Femur (tissue), 1 donor: ENCODE measurements at places on chromosomes 7 and 10.

GRCh38 chr10:119818889-119819270, 53.8 kb downstream of the MCMBP start:
- DNase-seq = peak; percentile 41

DNA sequence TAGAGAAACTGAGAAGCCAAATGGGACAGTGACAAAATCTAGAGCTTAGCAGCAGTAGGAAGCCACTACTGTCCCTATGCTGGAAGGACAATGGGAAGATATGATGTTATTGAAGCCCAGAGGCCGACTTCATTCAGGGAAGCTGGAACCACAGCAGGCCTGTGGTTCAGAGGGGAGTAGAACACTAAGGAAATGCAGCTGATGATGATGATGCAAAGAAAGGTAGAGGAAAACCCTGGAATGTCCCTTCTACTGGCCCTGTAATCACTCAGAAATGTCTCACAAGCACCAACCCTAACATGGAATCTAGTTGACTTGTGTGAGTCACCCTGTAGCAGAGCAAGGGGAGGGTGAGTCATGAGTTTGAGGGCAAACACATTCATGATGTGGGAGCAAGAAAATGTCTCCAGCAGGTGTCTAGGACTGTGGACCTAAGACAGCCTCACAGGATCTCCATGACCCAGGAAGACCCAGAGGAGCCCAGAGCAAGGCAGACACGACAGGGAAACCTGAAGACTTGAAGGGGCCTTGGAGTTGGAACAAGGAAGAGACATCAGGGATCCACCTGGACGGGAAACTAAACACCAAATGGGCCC, 37.0 kb upstream of the LRRC17 start:
- DNase-seq = no peak

DNA sequence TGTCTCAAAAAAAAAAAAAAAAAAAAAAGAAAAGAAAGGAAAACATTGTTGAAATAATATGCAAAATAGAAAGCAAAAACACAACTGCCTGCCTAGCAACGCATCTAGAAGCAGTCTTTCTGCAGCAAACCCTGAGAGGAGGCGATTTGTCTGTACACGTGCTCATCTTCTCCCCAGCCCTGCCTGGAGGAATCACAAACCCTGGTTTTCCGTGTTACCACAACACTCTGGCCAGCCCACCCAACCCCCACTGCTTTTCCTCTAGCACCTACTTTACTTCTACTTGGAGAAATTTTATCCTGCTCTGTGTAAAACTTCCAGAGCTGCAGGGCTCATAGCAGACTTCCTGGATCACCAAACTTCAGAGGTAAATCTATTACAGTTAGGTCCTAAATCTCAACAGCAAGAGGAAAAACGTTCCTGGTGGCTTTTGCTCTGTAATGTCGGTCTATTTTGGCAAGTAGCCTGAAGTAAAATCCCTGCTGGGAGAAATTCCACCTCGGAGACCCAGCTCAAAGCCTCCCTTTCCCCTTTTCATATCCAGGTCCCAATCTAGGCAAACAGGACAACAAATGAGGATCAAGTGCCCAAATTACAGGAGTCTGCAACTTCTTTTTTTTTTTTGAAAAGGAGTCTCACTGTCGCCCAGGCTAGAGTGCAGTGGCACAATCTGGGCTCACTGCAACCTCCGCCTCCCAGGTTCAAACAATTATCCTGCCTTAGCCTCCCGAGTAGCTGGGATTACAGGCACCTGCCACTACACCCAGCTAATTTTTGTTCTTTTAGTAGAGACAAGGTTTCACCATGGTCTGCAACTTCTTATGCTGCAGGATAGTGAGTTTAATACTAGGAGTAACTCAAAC, 91.6 kb downstream of the DNMBP start:
- peak; percentile 75 for DNase-seq

GRCh38 chr10:35316218-35316967, 19.9 kb upstream of the CCNY start:
- DNase-seq = no peak

DNA sequence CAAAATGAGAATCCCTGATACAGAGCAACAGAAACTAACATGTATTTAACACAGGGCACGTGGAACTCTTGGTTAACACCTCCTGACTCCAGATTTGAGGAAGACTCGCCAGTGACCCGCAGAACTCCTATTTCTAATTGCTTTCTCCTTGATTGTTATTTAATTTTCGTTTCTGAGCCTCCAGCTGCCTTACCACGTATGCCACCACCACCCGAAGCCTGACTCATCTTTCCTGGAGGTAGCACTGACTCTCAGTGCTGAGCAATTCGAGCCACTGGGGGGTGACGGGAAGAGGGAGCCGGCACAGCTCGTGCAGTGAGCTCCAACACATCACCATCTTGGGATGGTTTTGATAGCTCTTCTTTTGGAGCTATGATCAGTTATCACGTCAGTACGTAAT, 273.9 kb upstream of the MGMT start:
- peak; percentile 32 for DNase-seq

DNA sequence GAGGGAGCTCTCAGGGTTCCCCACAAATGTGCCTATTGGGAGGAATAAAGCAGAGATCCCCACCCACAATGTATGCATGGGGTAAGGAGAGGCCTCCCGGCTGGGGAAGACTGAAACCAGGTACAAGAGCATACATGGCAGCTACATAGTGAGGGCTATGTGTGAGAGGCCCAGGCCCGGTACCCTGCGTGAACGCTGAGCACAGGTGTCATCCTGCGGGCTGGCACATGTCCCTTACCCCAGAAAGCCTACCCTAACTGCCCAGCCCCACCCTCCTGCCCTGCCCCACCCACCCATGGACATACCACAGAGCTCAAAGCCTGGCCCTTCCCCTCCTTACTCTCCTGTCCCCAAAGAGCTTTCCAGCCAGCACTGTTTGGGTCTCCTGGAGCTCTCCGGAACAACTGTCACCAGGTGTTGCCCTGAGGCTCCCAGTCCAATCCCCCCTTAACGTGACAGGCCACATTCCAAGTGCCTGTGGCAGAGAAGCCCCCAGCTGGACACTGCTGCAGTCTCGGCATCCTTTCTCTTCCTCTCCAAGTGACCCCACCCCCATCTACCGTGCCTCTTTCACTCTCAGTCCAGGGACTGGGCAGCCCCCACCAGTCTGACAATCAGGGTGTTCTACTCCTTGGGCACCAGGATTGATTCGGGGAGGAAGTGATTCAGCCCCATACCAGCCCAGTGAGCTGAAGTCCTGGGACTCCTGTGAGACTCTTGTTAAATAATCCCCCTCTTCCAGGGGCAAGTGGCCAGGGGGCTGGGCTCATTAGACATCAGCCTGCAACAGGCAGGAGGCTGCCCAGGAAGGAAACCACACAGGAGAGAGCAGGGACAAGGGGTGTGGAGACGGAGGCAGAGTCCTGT, 19.6 kb downstream of the GRID1 start:
- no peak for DNase-seq
